Nucleus accumbens (tissue), 56 donors: ENCODE measurements at places on chromosomes 4 and X.

DNA sequence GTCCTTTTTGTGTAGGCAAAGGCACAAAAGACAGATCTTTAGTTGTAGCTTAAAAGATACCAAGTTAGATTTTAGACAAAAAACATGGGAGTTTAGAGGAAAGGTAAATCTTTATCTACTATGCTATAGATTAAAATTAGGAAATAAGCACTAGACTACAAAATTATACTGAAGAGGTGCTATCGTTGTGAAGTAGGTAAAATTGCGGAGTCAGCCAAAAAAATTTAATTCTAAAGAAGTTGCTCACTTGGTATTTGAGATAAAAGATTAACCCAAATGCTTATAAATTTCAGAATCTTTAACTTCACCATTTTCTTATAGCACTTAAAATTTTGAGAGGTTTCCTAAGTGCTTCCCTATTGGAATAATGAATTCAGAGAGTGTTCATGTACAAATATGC, 604.1 kb downstream of the GRXCR1 start:
- DNase-seq, result no peak

GRCh38 chr4:150079081-150079581, 886 bp downstream of the DCLK2 start:
- DNase-seq, result peak; percentile 33

DNA sequence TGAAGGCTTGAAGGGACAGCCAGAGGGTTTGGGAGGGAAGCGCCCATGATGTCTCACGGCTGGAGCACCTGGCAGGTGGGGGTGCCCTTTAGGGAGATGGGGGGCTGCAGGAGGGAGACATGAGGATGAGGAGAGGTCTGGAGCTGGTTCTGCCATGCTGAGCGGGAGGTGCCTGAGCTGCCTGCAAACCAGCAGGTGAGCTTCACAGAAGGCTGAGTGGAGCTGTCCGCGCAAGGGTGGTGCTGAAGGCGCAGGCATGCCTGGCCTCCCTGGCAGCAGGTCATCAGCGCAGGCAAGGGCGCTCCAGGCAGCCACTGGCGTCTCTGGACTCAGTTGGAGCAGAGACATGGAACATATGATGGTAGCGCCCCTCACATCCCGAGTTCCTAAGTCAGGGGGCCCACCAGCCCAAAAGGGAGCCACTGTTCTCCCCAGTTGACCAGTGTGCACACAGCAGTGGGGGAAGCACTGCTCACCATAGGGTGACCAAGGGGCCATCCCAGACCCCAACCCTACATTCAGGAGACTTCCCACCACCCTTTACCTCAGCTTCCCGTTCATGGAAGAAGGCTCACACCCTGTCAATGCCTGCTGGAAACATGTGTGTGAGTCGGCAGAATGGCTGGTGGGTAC, 25.8 kb downstream of the ADRA2C start:
- DNase-seq, result no peak

DNA sequence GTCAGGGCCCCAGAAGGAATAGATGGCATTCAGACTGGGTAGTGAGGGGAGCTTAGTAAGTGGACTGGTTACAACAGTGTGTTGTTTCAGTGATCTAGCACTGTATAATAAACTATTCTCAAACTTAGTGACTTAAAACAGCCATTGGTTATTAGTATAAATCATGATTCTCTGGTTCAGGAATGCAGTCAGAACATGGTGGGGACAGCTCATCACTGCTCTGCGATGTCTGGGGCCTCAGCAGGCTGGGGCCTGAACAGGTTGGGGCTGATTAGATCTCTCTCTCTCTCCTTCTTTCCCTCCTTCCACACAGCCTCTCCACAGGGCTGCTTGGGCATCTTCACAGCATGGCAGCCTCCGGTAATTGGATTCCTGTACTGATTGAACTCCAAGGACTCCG, 160.4 kb downstream of the GATB start:
- no peak for DNase-seq

DNA sequence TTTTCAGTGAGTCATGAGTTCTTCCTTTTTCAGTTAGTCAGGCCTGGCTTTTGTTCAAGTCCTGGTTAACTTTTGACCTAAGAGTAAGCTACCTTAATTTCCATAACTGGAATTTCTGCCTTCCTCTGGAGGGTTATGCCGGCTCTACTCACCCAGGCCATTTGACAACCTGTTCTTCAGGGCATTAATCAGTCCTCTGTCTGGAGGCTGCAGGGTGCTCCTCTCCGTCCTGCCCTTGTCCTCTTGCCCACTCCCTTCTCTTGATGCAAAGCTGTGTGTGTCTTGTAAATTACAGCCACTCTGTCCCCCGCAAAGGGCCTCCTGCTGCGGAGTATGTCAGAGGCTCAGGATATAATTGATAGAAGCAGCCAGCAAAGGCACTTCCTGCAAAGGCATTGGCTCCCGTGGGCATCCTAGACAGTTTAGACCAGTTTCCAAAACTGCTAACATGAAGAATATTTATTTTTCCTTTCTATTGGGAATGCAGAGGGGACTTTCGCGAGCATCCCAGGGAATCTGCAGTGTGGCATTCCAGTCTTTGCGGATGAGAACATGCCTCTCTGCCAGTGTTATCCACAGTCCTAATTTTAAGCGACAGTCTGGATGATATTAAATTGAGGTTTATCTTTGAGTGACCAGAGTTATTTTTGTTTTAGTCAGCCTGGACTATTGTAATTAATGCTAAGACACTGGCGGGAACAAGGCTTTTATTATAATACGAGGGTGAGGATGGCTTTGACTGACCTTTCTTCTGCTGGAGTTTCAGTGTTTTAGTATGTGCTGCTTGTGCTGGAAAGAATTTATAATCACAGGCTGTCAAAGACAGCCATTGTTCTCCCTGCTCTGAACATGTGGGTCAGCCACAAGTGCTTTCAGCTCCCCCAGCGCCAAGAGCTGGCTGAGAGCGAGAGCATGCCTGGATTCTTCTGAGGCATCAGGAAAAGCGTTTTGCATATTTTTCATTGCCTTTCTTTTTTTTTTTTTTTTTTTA, 74.2 kb downstream of the LIMCH1 start:
- peak; percentile 37 for DNase-seq

DNA sequence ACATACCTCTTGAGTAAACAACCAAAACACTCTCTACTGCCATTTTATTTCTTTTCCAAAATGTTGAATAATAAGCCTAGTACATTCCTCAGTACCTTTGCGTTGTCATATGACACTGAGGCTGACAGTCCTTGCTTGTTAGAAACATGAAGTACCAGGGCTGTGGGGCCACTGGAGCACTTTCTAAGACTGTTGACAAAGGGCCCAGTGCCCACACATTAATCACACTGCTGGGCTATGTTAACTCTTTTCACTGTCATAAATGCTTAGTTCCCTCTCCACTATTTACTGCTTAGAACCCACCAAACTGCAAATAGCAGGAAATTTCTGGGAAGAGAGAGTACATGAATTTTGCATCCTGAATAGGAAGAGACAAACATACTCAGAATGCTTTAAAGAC, 57.1 kb downstream of the FAM47B start:
- DNase-seq, result no peak

DNA sequence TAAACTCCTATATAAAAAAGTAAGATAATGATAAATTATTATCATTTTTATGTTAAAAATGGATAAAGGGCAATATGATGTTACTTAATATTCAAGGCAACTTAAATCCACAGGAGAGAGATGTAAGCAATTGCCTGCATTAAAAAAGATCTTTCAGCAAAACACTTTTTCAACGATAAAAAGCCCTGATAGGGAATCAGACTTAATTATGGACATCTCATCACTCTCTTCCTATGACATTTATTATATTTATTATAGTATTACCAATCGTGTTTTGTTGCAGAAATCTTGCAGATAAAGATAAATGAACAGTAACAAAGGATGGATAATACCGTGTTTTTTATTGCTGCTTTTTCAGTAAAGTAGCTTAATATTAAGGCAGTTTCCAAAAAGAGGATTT, 178.5 kb downstream of the SH2D1A start:
- no peak for DNase-seq

- DNase-seq, result no peak
Observed at GRCh38 chr4:144591401-144591800, 54.6 kb upstream of the HHIP start.

- DNase-seq, result no peak
Observed at GRCh38 chrX:153870288-153870690, 15.7 kb downstream of the L1CAM start.

- DNase-seq, result no peak
Observed at GRCh38 chr4:48801016-48801715, 21.1 kb upstream of the FRYL start.

- DNase-seq, result no peak
Observed at GRCh38 chr4:128630871-128631270, 178.6 kb upstream of the JADE1 start.

DNA sequence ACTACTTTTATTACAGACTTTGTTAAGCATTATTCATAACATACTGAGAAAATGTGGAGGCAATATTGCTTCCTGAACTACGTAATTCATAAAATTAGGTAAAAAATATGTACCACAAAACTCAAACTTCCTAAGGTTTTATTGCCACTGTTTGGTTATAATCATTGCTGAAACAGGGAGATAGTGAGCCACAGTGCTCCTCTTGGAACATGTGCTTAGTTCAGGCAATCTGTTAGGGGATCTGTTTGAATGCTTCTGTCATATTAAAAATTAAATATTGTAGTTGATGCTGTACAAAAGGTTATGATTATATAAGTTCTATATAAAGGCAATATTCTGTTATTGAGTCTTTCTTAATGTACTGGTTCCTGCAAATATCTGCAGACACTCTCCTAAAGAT, 480.7 kb downstream of the GRXCR1 start:
- no peak for DNase-seq

GRCh38 chrX:143853488-143853887, 30.4 kb upstream of the UBE2NL start:
- DNase-seq, result no peak

DNA sequence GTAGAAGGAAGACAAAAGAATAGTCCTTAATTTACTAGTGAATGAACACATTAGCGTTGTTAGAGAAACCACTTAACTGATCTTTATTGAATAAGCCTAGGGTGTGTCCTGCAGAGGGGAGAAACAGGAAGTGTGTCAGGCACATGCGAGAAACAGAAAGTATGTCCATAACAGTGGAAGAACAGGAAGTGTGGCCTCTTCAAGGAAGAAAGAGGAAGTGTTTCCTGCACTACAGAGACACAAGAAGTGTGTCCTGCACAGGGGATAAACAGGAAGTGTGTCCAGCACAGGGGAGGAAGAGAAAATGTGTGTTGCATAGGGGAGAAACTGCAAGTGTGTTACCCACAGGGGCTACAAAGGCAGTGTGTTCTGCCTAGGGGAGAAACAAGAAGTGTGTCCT, 539.6 kb upstream of the PRKX start:
- DNase-seq, result no peak

- no peak for DNase-seq
Observed at GRCh38 chrX:2401590-2402360, 99.0 kb downstream of the DHRSX start.

GRCh38 chr4:87117051-87117731, 103.2 kb downstream of the KLHL8 start:
- no peak for DNase-seq

- DNase-seq, result no peak
Observed at GRCh38 chr4:145812919-145813318, 125.7 kb downstream of the ZNF827 start.

- no peak for DNase-seq
Observed at GRCh38 chr4:172042714-172043114, 229.5 kb downstream of the GALNTL6 start.

GRCh38 chr4:10030972-10031667, 9.8 kb upstream of the SLC2A9 start:
- peak; percentile 34 for DNase-seq

DNA sequence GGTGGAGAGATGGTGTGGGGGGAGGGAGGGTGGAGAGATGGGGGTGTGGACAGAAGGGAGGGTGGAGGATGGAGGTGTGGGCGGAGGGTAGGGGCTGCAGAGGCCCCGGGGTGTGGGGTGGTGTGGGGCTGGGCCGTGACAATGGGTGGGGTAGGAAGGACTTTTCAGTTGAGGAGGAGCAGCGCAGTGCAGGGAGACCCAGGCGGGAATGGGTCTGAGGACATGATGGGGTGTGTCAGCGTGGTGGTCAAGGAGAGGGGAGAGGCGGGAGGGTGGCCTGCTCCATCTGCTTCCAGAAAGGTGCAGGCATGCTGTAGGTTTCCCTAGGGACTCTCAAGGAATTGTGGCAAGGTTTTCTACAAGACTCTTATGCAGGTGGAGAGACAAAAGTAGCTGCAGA, 48.9 kb downstream of the RGS12 start:
- no peak for DNase-seq

- DNase-seq, result no peak
Observed at GRCh38 chr4:31674313-31674947, 954.3 kb downstream of the PCDH7 start.

DNA sequence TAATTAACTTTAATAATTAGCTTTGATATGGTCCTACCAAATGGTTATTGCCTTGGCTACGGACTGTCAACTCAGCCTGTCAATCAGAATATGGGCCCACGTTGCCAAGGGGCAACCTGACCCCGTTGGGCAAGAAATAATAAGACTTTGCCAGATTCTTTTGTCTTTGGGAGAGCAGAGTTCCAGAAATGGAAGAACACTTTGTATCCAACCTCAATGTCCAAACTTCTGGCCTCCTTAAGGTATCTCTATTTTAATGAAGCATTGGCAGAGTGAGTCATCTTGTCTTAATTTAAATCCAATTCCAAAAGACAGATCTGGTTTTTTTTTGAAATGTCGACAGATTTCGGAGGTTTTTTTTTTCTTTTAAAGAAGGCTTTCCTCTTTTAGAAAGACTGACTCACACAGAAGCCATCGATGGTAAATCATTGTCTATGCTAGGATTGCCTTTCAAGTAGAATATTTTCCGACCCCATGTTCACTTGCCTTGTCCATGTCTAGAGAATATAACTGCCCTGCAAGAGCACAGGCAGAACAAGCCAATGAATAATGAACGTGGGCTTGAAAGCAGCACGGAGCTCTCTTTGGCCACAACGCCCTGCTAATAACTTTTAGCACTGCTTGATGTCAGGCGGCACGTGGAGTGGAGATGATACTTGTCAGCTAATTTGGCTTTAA, 190.3 kb upstream of the GATB start:
- DNase-seq, result no peak

DNA sequence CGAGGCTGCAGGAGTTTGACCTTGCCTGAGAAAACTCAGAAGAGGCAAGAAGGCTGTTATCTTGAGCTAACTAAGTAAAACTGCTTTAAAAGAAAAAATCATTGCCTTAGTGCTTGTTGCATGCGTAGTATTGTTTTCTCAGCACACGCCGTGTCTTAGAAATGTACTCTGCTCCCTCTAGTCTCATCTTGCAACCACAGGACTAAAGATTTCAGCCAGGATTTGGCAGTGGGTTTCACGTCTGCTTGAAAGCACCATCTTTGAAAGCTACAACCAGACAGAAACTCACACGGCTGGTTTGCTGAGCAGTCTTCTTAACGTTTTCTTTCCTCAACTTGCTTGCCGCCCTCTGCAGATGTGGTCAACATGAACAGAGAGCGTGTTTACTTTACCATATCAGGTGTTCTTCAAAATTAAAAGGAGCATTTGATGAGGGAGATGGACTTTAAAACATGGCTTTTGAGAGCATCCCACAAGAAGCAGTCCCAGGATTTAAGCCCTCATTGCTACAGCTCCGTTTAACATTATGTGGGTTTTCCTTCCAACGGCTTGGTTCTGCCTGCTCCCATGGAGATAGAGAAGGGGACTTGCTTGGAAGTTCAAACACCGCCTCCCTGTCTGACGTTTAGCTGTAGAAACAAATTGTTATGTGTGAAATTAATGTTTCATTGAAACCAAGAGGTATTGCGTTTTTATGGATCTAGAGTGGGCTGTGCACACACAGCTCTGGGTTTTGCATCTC, 3.4 kb downstream of the SORCS2 start:
- DNase-seq, result no peak
